ENCODE measurements at places on chromosomes 3 and 15.

DNA sequence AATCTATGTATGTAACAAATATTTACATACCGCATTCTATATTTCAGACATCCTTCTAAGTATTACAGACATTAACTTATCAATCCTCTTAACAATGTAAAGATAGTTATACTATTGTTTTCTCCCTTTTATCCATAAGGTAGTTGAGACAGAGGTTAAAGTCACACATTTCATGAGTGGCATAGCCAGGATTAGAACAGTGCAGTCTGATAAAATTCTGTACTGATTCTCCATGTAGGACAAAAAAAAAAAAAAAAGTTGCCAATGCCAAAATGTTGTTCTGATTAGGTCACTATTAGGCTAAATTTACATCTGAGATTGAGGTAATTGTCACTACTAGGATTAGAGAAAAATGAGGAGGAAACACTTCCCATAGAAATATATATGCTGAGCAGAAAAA lies 629.2 kb downstream of the OTOL1 start:
- DNase-seq, result no peak

GRCh38 chr15:23039917-23040281 lies 530 bp upstream of the TUBGCP5 start:
- DNase-seq, result no peak

- peak; percentile 40 for DNase-seq
These were observed at the start of gene CA12 for GRCh38 chr15:63381301-63382204. TSS of gene CA12 (minus strand) at chr15:63381846. CDS start at chr15:63381720, 126 bp downstream.

DNA sequence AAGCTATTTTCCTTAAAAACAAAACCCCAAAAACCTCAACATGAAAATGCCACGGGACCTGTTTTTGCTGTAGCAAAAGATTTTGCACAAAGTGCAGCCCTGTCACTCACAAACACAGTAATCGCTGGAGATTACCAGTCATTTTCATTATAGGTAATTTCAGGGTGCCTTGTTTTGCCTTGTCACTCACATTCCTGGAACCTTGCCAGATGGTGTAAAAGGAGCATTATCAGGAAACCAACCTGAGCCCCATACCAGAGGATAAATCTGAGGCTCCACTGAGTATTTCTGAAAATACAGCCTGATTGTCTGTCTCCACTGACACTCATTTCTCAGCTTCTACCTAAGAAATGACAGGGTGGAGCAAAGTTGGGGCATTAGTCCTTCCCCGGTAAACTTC lies 791.3 kb upstream of the LMCD1 start:
- no peak for DNase-seq

GRCh38 chr15:44102675-44103254 lies 92.3 kb downstream of the FRMD5 start:
- peak; percentile 60 for DNase-seq

DNA sequence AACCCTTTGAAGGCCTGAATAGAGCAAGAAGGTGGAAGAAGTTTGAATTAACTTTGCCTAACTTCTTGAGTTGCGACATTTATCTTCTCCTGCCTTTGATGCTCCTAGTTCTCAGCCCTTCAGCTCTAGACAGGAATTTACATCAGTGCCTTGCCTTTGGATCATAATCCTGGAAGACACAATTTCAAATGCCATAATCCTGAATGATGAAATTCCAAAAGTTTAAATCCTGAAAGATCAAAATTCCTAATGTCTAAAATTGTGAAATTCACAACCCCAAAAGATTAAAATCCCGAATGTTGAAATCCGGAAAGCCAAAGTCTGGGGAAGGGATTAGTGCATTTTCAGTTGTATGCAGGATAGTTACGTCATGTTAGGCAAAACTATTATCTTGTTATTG lies 166.6 kb upstream of the PDZRN3 start:
- DNase-seq, result no peak
